ENCODE measurements at places on chromosomes 5 and 9. TPM values are rescaled to one million over a fixed set of nuclear protein-coding genes. Genes with fewer than 3 reads are reported as not detected.
A peak's percentile ranks its signal among the peaks of the same experiment; 100 is the strongest.

Gene OR1N2
- total RNA-seq = not detected

Gene NANS
- total RNA-seq = 306 TPM

Gene RNF224
- not detected for total RNA-seq

Gene TEK
- 10.8 TPM for total RNA-seq

Gene ARHGEF39
- 2.5 TPM for total RNA-seq

Gene LHX3
- not detected for total RNA-seq

Gene GBA2
- 18.1 TPM for total RNA-seq

Gene PCDHB16
- total RNA-seq = 0.18 TPM

Gene IL9
- not detected for total RNA-seq

Gene CENPH
- total RNA-seq = 10.8 TPM

Gene PDGFRB
- 108 TPM for total RNA-seq

Gene CCL28
- total RNA-seq = under 0.01 TPM

Gene PDE6A
- total RNA-seq = not detected

Gene TRIO
- 487 TPM for total RNA-seq

Gene HK3
- not detected for total RNA-seq

GRCh38 chr5:150022158-150022531 is 21.6 kb downstream of the HMGXB3 start:
- peak; percentile 87 for DNase-seq

- DNase-seq = no peak
Measured at GRCh38 chr5:28903643-28904042, 1865.3 kb upstream of the CDH9 start.

GRCh38 chr5:79613549-79613948 is 1.3 kb downstream of the TENT2 start:
- DNase-seq = no peak

GRCh38 chr5:61598126-61598525 is 266.1 kb downstream of the ZSWIM6 start:
- no peak for DNase-seq

DNA sequence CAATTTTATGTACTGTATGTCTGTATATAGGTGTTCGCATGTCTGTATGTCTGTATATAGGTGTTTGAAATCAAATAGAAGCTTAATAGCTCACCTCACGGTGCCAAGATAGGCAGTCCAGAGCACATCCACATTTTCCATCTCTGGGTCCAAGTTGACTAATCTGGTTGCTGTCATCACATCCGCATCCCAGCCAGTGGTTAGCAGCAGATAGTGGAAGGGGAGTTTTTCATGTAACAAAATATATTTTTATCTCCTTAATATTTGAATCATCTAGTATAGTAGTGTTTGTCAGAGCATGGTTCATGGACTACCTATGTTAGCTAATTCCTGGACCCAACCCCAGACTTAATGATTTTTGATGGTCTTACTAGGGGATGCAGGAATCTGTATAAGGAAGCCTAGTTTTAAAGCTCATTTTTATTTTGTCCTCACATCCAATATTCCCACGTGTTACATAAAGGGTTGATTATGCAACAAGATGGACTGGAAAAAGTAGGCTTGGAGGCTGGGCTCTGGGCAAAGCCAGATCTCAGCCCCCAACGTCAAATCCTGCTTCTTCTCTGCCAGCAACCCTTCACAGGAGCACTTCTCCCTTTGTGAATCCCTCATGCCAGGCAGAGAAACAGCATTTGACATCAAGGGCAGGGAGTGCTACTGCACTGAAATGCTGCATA is 219.7 kb downstream of the ZSWIM6 start:
- DNase-seq = no peak

- peak; percentile 84 for DNase-seq
Measured at GRCh38 chr9:78035383-78035993, 3.9 kb upstream of the GNAQ start.

DNA sequence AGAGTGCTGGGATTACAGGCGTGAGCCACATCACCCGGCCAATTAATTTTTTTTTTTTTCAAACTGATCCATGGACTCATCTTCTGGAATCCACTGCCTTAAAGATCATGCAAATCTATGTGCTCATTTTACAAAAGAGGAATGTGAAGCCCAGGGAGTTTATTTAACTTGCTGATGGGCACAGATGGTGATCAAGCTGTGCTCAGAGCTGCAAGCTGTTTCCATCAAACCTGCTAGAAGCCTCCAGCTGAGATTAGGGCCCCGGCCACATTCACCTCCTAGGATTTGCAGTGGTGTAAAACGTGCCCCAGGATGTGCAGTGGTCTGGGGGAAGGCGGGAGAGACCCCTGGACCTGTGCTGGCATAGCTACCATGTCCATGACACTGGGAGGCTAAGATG is 56.1 kb upstream of the TUT7 start:
- peak; percentile 37 for DNase-seq

GRCh38 chr5:149043641-149044040 is 19.2 kb downstream of the SH3TC2 start:
- DNase-seq = no peak

- peak; percentile 79 for DNase-seq
Measured at GRCh38 chr9:16002816-16003215, 450.0 kb downstream of the CCDC171 start.

- DNase-seq = no peak
Measured at GRCh38 chr5:53369681-53370080, 110.7 kb upstream of the FST start.

DNA sequence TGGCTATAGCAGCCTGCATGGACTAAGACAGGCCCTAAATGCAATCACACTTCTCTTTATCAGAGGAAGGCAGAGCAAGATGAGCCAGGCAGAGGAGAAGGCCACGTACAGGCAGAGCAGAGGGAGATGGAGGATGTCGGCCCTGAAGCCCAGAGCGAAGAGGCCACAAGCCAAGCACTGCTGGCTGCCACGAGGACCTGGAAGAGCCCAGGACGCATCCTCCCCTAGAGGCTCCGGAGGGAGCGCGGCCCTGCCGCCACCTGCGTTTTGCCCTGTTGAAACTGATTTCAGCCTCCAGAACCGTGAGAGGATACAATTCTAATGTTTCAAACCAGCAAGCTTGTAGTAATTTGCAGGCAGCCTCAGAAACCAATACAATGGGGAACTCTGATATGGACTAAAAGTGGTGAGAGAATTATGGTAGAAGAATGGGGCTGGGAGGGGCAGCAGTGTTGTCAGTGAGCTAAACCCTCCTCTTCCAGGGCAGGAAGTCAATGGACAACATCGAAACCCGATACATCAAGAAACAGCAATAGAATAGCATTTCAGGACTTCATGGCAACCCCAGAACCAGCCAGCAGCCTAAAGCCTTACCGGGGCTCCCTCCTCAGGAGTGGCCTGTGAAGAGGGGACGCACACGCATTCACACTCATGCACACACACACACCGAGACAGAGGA is 32.6 kb downstream of the ADAMTS2 start:
- DNase-seq = peak; percentile 52

DNA sequence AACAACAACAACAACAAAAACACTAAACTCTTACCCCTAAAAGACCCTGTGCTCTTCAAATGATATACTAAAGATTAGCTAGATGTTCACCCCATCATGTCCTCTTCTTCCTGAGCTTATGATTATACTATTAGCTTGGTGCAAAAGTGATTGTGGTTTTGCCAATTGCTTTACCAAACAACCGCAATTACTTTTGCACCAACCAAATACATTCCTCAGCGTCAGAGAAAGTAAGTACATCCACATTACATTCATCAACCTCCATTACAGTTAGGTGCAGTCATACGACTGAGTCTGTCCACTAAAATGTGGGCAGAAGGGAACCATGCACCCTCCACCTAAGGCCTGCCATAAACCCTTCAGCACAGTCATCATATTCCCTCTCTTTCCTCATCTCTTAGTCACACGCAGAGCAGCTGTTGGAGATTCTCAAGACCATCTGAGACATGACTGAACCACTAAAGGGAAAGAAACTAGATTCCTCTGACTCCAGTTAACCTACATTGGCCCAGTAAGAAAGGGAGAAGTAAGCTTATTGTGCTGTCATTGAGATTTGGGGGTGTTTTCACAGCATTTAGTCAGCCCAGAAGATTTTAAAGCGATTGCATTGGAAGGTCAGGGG is 181.6 kb upstream of the TLE4 start:
- peak; percentile 92 for DNase-seq

DNA sequence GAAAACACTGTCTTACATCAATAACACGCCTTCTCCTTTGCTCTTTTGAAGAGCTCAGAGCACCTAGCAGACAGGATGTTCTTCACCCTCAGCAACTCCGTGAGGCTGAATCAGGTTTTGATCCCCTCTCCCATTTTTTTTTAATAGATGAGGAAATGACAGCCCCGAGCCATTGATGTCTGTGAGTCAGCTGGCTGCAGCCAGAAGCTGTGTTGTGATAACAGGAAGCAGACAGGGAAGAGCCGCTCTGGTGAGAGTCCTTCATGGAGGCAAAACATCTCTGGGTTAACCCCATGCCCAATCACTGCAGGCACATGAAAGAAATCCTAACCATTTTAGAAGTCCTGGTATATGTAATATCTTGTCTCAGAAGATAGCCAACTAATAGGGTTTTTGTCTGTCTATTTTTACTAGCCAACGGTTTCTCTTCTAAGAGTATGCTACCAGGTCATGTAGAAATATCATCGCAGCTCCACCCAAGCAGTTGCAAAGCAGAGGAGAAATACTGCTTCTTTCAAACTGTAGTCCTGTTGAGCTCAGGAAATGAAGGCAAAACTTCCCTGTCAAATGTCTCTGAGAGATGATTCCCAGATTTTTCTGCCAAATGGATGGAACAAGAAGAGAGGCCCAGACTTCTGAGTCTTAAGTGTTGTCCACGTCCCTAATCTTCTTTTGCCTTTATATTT is 568.9 kb downstream of the CCDC171 start:
- DNase-seq = peak; percentile 56

- peak; percentile 63 for DNase-seq
Measured at GRCh38 chr5:111960476-111961215, 203.7 kb upstream of the NREP start.

DNA sequence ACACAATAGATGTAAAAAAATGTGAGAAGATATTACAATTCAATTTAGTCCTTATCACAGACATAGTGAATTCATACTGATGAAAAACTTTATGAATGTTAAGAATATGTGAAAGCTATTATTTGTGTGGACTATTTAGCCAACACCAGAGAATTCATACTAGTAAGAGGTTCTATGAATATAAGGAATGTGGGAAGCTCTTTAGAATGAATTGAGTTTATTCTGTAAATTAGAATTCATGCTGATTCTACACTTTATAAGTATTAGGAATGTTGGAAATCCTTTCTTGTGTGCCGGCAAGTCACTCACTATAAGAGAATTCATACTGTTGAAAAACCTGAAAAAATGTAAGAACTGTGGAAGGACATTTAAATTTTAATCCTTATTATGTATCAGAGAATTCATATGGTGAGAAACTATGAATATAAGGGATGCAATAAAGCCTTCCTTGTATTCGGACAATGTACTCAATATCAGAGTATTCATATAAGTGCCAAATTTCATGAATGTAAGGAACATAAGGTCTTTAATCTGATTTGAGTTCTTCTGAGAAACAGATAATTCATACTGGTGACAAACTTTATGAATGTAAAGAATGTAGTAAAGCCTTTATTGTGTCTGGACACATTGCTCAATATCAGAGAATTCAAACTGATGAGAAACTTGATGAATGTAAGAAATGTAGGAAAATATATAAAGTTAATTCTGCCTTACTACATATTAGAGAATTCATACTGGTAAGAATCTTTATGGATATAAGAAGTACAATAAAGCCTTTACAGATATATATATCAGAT is 21.6 kb upstream of the PCDHA1 start:
- no peak for DNase-seq

DNA sequence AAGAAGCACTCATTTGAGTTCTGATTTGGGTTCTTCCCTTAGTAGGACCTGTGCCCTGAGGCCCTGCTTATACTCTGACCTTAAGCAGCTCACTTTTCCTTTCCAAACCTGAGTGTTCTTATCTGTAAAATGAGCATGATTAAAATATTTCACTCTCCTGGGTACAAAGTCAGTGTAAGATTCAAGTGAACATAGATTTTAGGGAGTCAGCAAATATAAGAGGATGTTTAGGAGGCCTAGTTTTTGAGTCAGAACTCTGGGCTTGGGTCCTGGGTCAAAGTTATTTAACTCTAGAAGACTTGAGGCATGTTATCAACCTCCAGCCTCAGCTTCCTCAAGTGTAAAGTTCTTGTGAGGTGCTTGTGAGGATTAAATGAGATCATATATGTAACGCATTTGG is 8.7 kb upstream of the SPARC start:
- no peak for DNase-seq

DNA sequence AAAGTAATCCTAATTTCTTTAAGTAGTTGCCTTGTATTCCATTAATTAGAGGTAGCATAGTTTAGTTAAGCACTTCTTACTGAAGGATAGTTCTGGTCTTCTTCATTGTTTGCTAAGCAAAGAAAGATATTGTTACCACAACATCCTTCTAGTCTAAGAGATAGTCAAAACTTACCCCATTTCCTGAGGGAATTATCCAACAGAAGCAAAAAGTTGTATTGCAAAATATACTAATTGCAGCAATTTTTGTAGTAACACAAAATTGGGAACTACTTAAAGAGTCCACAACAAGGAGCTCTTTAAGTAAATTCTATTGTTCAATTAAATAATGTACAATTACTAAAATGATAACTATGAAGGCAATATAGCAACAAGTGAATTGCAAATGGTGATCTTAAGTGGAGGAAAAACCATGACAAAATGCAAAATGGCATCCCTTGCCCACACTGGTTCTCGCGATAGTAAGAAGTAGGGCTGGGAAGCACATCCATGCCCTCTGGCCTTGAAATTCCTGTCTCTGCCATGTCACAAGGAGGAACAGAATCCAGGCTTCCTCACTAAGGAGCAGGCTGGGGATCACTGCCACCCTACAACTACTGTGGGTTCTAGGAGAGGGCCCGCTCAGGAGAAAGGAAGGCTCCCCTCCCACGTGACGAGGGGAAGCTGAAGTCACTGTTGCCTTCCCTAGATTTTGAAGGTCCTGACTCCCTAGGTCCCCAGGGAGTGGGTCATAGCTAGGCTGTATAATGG is 23.3 kb upstream of the MEGF9 start:
- DNase-seq = no peak

DNA sequence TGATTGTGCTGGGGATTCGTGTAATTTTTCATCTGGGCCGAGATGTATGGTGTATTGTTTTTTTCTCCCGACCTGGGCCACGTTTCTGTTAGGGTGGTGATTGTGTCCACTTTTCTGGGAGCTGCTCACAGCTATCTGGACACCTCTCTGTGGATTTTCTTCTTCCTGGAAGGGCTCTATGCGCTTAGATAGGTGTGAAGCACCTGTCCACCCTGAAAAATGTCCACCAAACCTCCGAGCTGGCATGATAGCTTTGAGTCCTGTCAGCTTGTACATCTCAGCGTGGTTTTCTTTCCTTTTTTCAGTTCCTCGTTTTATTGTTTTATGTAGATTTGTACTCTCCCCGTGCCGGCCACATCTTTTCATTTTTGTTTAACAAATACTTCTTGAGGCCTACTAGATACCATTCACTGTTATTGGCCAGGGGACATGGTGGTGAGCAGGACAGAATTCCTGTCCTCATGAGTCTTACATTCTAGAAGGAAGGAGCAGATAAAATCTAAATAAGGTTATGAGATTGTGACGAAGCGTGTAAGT is 1.1 kb downstream of the UGCG start:
- DNase-seq = no peak

Data from IMR-90 (cell line).